ENCODE measurements at places on chromosomes 2 and 18.

DNA sequence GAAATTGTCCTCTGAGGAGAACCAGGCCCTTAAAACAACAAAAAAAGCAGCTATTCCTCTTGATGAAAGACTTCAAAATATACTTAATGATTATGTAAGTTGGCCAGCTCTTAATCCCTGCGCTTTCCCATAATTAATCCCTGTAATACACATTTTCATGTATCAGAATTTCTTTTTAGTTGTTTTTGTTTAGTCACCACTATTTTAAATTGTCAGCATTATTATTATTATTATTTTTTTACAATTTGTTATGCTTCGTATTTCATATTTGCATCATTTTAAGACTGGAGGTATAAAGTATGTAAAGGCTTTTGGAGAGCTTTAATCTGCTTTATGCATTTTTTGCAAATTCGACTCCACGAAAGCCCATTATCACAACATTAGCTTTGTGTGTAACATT, 152.9 kb downstream of the ACOXL start:
- DNase-seq = no peak

DNA sequence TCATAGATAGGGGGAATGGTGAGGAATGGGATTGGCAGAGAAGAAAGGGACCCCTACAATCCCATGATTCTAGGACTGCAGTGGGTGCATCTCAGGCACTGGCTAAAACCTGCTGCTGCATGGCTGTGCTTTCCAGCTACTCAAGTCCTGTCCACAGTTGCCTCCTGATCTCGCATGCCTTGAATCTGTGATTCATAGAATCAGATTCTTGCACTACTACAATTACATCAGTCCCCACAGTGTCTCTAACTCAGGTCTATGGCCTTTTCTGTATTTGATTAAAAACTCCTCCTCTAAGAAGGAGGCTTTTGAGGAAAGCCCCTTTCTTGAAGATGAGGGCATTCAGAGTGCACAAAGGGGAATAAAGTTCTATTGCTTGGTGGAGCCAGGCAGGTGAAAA, 117.4 kb downstream of the LRATD1 start:
- DNase-seq = no peak

GRCh38 chr2:38138419-38138818, 62.5 kb upstream of the CYP1B1 start:
- no peak for DNase-seq

GRCh38 chr2:121255358-121255757, 29.6 kb downstream of the TFCP2L1 start:
- no peak for DNase-seq

DNA sequence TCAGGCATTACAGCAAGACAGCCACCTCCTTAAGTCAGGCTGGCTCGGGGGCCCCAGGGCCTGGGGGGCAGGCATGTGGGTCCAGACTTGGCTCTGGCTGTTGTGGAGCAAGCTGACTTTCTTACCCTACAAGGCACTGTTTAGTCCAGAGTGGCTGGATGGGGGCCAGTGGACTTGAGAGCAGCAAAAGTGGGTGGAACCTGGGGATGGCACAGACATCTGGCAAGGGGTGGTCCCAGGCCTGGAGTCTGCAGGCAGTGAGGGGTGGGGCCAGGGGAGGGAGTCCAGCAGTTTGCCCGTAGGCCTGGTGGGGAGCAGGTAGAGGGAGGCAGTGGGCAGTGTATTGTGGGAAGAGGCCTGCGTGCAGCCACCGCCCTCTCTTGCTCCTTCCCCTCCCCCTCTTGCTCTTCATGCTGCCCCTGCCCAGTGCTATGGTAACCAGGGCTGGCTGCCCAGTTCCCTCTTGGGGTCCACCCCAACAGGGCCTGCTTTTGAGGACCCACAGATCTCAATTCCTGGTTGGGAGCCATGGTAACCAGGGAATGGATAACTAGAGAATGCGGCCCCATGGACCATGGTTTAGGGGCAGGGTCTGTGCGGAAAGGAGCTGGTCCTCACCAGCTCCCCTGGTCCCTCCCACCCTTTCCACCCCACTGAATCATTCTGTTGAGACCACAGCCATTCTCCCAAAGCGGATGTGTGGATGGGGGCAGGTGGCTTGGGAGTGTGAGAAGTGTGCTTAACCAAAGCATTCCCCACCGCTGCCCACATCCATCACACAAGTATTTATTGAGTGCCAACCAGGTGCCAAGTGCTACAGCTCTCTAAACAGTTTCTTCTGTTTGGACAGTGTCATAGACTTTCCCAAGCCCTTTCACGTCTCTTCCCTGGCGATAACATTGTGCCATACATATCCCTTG, 19.3 kb downstream of the SPEG start:
- DNase-seq = no peak

DNA sequence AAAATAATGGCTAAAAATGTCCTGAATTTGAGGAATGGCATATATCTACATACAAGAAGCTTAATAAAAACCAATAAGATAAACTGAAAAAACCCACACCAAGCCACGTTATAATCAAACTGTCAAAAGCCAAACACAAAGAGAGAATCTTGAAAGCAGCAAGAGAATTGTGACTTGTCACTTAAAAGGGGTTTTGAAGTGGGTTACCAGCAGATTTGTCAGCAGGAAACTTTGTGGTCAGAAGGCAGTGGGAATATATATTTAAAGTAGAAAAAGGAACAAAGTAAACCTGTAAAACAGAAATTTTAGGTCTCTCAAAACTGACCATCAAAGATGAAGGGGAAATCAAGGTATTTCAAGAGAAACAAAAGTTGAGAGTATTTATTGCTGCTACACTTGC, 171.9 kb upstream of the CNTNAP5 start:
- DNase-seq = no peak

DNA sequence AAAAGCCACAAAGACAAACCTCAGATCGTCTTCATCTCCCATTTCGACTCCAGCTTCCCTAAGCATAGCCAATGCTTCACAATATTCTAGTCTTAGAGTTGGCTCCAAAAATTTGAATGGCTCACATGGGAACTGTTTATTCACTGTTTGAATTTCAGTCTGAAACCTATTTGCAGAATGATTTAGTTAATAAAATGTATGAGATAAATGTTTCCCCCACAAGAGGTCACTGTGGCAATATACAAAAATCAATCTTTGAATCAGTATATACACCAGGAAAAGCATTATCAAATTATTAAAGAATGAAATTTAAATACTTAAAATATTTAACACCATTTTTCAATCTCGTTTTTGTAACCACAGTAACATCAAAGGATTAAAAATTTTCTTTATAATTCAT, 40.0 kb upstream of the MCM6 start:
- DNase-seq = peak; percentile 83

- no peak for DNase-seq
Observed at GRCh38 chr2:98458667-98459380, 14.2 kb downstream of the INPP4A start.
